Coronary artery (tissue), 2 donors: ENCODE measurements at places on chromosomes 3 and 15.

DNA sequence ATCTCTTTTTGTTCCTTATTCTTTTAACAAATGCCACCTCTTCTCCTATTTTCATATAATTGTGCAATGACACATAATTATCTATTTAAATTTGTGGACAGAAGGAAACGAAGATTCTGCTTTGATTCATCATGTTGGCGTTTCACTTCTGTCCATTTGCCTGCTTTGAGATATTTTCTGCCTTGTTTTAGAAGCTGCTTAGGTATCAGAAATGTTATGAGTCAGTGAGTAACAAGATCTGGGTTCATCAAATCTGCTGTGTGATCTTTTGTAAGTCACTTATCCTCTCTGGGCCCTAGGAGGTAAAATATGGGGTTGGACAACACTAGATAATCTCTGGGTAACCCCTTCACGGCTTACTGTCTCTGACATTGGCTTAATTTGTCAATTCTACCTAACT, 7.3 kb upstream of the MINDY4B start:
- DNase-seq, result no peak

GRCh38 chr3:153704115-153704514, 417.1 kb upstream of the ARHGEF26 start:
- DNase-seq, result no peak

DNA sequence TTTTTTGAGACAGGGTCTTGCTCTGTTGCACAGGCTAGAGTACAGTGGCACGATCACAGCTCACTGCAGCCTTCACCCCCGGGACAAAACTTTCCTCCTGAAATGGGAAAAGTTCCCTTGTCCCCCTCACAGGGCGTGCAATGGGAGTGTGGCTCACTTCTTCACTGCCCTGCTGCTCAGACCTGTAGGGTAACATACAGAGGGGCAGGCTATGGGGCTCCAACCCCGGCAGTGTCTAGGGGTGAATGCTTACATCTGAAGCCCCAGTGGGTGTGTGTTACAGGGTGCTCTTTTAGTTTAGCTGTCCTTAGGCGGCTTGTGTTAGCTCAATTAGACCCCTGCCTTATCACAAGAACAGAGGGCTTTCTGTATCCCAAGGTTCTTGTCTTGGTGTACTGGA, 157.3 kb downstream of the RBPMS2 start:
- DNase-seq, result no peak

GRCh38 chr15:100526027-100526481, 2.7 kb downstream of the CERS3 start:
- no peak for DNase-seq
